Thoracic aorta (tissue), 2 donors: ENCODE measurements at places on chromosomes 2 and 18.

DNA sequence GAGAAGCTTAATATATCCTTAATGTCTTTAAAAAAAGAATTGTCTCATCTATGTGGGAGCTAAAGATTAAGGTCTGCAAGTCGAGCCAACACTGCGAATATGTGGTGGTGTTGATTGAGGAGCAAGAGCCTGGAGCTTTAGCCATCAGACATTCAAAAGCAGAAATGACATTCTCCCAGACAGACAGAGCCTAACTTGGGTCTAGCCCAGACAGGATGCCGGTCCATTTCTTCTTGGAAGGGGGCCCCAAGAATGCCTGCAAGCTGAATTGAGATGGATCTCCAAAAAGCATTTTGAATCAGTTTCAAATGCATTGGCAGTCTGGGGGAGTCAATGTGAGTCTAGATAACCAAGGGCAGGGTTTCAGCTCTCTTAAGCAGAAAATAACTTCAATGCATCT is 30.1 kb upstream of the EML4 start:
- H3K36me3 ChIP-seq, result no peaks in the 10 kb centered on the region
- DNase-seq, result no peak
- peaks cover 22% of the 10 kb centered on the region for H3K4me1 ChIP-seq
- H3K27me3 ChIP-seq, result no peaks in the 10 kb centered on the region
- H3K27ac ChIP-seq, result no peak overlapping the region

- H3K4me3 ChIP-seq, result no peak overlapping the region
- no peaks in the 10 kb centered on the region for H3K36me3 ChIP-seq
- no peak for DNase-seq
- H3K27ac ChIP-seq, result no peak overlapping the region
- no peaks in the 10 kb centered on the region for H3K27me3 ChIP-seq
- H3K4me1 ChIP-seq, result no peaks in the 10 kb centered on the region
These were observed 854.3 kb downstream of the LRRTM4 start for GRCh38 chr2:76667821-76668271.

- H3K36me3 ChIP-seq, result no peaks in the 10 kb centered on the region
- no peak for DNase-seq
- peaks cover 24% of the 10 kb centered on the region for H3K4me1 ChIP-seq
- peak overlapping the region; percentile 43 for H3K27ac ChIP-seq
These were observed 246.5 kb downstream of the LDLRAD4 start for GRCh38 chr18:13465124-13465446.

DNA sequence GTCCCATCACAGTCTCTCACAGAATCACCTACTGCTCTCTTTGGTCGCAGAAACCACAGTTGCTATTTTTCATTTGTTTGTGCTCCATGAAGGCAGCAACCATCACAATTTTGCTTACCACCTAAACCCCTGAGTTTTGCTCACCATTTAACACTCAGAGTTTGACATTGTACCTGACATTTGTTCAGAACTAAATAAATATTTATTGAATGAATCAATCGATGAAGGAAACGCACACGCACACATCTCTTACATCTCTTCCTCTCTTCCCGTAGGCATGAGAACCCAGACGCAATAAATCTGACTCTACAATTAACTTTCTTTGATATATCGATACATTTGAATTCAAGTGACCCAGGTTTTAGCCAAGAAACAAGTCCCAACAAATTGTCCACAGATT is 105.5 kb upstream of the RNF152 start:
- no peak for DNase-seq
- H3K27me3 ChIP-seq, result no peaks in the 10 kb centered on the region

- no peaks in the 10 kb centered on the region for H3K36me3 ChIP-seq
- no peak overlapping the region for H3K27ac ChIP-seq
- peaks cover 9% of the 10 kb centered on the region for H3K4me1 ChIP-seq
- no peak overlapping the region for H3K4me3 ChIP-seq
These were observed 33.3 kb downstream of the DSEL start for GRCh38 chr18:67483237-67483636.

DNA sequence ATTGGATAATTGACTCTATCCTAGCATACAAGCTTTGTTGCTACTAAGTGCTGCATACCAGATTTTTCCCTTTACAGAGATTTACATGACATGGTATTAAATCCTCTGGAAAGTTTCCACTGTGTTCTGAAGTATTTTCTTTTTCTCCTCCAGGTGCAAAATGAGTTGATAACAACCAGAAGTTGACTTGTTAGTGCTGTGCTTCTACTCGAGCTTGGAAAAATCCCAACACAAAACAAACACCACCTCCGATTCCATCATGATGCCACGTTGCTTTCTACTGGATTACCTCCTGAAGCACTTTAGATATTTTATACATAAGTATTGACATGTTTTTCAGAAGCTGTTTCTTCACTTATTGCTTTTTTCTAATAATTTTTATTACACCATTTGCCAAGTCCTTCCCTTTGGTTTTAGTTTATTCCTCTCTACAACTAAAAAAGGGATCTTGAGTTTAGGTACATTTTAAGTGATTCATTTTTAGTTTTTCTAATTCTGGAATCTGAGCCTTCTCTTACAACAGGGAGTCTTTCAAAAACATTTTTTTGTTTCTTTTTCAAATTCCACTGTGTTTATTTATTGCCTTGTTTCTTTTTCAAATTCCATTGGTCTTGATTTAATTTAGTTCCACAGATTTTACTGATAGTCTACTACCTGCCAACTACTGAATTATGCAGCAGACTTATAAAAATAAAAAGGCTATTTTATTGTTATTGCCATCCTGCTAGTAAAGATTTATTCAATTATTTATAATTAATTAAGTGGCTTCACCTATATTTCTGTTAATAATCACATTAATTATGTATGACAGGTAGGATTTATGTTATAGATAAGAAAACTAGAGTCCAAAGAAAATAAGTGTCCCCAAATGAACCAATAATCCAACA is 143.4 kb downstream of the PPP1R1C start:
- H3K4me3 ChIP-seq, result peak overlapping the region; percentile 39
- H3K27ac ChIP-seq, result no peak overlapping the region
- no peaks in the 10 kb centered on the region for H3K27me3 ChIP-seq
- no peaks in the 10 kb centered on the region for H3K36me3 ChIP-seq
- DNase-seq, result no peak

DNA sequence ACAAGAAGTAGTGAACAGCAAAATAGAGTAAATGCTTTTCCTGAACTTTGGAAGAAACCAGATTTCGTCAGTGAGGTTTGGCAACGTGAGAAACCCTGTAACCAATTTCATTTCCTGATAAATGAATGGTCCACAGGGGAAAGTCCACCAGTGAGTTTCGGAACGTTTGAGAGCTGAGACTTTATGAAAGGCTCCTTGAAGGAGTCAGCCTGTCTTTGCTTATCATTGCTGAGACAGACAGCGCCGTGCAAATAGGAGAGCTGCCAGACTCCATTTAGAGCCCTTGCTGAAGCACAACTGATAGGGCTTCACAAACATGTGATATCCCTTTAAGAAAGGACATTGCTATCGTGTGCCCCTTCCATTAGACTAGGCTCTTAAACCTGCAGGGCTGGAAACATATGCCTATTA is 121.8 kb upstream of the SMAD7 start:
- peak overlapping the region; percentile 57 for H3K4me3 ChIP-seq
- H3K27ac ChIP-seq, result peak overlapping the region; percentile 33
- H3K4me1 ChIP-seq, result peaks cover 27% of the 10 kb centered on the region
- DNase-seq, result no peak
- no peaks in the 10 kb centered on the region for H3K27me3 ChIP-seq
- H3K36me3 ChIP-seq, result no peaks in the 10 kb centered on the region
